NCI-H446 (cell line): ENCODE measurements at places on chromosomes 1 and 21.

- DNase-seq, result no peak
Measured at GRCh38 chr21:45586289-45586858, 44.1 kb upstream of the SLC19A1 start.

- no peak for DNase-seq
Measured at GRCh38 chr1:183070234-183070922, 47.2 kb downstream of the LAMC1 start.

- DNase-seq, result no peak
Measured at GRCh38 chr1:178628637-178629251, 96.3 kb upstream of the RALGPS2 start.

DNA sequence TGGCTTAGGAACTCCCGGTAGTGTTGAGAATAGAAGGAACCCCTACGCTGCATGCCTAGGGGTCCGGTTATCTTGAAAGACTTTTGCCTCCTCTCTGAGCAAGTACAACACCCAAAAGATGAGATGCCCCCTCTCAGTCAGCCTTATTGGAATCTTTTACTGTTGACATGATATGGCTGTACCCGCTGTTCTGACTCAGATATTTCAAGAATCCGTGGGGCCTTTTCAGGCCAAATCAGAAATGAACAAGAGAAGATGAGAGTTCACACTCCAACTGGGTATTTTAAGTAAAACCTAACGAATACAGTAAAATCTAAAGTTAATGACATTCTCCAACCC, 164.2 kb downstream of the PPIAL4G start:
- DNase-seq, result no peak

DNA sequence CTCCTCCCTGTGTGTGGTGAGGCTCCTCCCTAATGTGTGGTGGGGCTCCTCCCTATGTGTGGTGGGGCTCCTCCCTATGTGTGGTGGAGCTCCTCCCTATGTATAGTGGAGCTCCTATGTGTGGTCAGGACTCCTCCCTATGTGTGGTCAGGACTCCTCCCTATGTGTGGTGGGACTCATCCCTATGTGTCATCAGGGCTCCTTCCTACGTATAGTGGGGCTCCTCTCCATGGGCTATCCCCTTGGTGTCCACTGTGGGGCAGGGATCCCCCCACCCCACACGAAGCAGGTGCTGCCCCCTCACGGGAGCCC, 29.6 kb downstream of the PRSS38 start:
- no peak for DNase-seq

DNA sequence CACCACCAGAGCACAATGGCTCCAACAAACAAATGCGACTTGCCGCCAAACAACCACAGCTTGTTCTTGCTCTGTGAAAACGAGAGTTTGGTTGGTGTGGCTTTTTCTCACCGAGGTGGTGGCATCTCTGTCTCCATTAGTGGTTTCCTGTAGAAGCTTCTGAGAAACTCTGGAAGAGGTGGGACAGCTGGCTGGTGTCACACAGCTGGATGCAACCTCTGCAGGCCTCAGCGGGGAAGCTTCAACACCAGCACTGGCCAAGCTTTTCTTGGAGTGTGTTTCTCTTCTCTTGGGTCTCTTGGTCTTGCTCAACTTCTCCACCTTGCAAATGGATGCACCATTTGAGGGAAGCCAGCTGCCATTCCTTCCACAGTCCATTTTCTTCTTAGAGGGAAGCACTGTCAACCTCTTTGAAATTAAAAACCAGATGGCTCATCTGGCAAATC, 124.8 kb downstream of the KCNN3 start:
- DNase-seq, result no peak

GRCh38 chr1:89112871-89113613, 12.9 kb downstream of the GBP2 start:
- DNase-seq, result no peak

- DNase-seq, result peak; percentile 47
Measured at GRCh38 chr1:228487336-228488124, at the start of gene RNF187. Gene RNF187, plus strand, starts transcription at chr1:228487382.

DNA sequence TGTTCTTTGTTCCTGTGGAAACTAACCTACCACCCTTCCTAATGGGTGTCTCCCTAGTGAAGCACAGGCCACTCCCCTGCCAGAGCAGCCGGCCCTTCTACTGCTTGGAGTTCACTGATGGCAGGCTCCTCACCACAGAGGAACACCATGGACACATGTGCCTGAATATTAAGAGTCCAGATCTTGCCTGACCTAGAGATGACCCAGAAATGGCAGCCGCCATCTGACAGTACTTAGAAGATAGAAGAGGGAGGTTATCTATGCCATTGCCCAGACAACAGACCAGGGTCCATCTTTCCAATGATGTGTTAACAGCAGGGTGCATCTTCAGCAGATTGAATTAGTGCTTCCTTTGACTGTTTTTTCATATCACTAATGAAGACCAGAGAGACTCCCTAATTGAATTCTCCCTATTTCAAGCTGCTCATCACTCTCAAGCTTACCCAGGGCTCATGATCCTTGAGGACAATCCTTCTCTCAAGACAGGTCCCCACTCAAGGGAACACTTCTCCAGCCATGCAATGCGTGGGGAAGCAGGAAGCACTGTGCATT, 59.8 kb downstream of the PLEKHA6 start:
- DNase-seq, result no peak

- no peak for DNase-seq
Measured at GRCh38 chr1:212591922-212592321, 16.6 kb upstream of the ATF3 start.

GRCh38 chr1:14543191-14543840, 55.2 kb upstream of the KAZN start:
- no peak for DNase-seq

GRCh38 chr1:162283657-162284056, 93.0 kb downstream of the SPATA46 start:
- no peak for DNase-seq

DNA sequence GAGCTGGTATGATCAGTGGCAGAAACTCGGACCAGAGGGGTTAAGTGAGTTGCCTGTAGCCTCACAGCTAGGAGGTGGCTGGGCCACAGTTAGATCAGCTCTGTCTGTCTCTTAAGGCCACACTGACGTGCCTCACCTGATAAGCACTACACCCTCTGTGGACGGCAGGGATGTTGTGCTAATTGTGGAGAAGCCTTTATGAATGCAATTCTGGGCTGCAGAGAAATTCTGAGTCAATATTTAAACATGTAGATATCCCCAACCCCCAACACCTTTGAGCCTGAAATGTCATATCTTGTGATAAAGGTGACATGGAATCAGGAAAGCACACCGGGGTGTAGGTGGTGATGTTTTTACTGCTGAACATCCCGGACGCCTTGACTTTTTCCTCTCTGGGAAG, 88.3 kb downstream of the KCNJ6 start:
- no peak for DNase-seq

- no peak for DNase-seq
Measured at GRCh38 chr1:205998457-205999241, 4.5 kb downstream of the RAB7B start.

- DNase-seq, result no peak
Measured at GRCh38 chr1:171267391-171267790, 19.1 kb downstream of the FMO1 start.

- no peak for DNase-seq
Measured at GRCh38 chr1:175080030-175080429, 12.4 kb downstream of the TNN start.

DNA sequence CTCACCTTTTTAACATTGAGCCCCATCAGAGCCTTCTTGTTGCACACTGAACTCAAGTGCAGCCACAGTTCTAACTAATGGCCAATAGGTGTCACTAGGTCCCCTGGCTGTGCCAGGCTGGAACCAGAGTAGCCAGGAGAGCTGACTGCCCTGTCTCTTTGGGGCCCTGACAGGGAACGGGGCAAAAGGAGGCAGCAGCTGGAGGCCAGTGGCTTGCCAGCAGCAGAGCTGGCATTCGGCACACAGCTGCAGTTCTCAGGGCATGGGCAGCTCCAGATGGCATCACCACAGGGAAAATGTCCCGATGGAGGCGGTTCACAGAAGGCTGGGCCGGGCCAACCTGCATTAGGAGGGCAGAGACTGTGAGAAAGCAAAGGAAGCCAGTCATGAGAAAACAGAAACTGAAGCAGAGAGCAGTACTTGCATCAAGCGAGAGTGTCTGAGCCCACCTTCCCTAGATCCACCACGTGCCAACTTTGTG, 188.6 kb downstream of the FCRL5 start:
- DNase-seq, result peak; percentile 49

DNA sequence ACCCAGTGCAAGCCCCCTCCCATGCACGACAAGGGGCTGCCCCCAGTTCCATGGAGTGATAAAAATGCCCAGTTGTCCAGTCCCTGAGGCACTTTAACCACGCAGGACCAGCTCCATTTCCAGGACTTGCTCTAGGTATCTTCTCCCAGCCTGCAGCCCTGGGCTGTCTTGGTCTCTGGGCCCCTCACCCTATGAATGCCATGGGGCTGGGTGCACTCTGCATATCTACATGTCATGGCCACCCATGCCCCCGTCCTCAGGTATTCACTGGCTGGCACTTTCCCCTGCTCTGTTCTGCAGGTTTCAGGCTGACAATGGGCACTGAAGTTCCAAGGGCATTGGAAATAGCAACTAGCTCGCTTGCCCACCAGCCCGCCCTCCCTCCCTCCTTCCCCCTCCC, 19.6 kb upstream of the C1orf174 start:
- no peak for DNase-seq

- no peak for DNase-seq
Measured at GRCh38 chr1:44073528-44073927, 42.3 kb upstream of the SLC6A9 start.

DNA sequence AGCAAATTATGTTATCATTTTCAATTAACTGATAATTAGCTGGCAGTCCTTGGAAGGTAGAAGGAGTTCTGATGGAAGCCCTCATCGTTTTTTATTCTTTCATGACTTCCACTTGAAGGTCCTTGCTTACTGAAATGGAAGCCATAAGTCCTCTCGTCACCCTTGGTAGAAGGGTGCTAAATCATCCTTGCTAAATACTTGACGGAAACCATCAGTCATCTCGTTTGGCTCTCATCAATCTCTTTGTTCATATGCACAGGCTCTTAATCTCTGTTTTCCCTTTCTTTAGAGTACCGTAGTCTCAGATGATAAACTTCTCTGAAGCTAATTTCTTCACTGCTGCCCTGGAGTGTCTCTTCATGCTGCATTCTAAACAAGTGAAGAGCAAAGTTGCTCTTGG, 34.5 kb downstream of the UCK2 start:
- DNase-seq, result no peak

GRCh38 chr1:168136709-168137514, at the start of gene GPR161:
Gene GPR161, minus strand, starts transcription at chr1:168136930. Its CDS starts 32,080 bp downstream, at chr1:168104850.
- peak; percentile 31 for DNase-seq

- no peak for DNase-seq
Measured at GRCh38 chr1:237016626-237017025, 12.4 kb upstream of the MT1HL1 start.

- no peak for DNase-seq
Measured at GRCh38 chr1:230900984-230901383, 32.7 kb upstream of the C1orf198 start.

DNA sequence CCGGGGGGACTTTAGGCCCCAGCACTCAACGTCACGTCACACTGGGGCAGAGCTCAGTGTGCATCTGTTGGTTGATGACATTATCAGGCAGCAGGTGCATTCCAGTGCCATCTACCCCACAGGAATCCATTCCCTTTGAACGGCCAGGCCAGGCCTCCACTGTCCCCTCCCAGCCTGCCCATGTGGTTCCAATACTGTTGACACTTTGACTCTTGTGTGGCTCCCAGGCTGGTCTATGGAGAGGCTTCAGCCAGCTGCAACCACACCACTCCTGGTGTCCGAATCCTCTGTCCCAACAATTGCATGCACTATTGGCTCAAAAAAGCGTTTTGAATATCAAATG, 92.0 kb upstream of the SIM2 start:
- no peak for DNase-seq

DNA sequence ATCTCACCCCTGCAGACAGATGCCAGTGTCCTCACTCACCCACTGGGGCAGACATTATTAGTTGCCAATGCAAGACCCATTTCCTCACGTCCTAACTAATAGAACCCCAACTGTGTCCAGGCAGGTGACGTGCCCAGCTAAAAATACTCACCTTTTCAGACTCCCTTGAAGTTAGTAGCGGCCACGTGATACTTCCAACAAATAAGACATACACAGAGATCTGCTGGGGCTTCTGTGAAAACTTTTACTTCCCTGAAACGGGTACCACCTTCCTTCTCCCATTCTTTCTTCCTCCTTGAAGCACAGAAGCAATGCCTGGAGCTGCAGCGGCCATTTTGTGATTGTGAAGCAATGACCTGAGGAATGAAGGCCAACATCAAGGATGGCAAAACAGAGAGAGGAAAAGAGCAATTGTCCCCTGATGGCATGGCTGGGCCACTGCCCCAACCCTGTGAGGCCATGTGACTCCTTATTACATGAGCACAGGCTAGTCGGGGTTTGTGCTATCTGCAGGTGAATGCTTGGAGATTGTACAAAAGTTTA, 74.4 kb upstream of the TMPRSS2 start:
- no peak for DNase-seq

- DNase-seq, result no peak
Measured at GRCh38 chr1:12544357-12544756, 73.7 kb downstream of the DHRS3 start.

GRCh38 chr1:118136187-118136941, 48.7 kb downstream of the SPAG17 start:
- no peak for DNase-seq

DNA sequence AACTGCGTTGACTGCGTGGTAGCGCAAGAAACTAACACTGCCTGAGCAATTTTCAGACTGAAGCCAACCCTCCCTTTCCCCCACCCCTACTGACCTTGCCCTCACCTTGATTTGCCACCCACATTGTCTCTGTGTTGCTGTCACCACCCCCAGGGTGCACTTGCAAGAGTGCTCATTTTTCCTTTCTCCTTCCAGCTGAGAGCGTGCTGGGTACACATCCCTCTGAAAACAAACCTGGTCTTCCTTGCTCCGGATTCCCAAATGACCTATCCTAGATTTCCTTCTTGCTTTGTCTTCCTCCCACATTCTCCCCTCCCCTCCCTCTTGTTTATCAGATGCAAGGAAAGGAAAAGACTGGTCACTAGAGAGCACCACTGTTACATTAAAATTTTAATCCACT, 24.2 kb downstream of the MPZ start:
- DNase-seq, result no peak

- DNase-seq, result no peak
Measured at GRCh38 chr1:48597663-48598062, 125.7 kb upstream of the SPATA6 start.

GRCh38 chr1:110138956-110139355, 11.3 kb upstream of the SLC6A17 start:
- no peak for DNase-seq

DNA sequence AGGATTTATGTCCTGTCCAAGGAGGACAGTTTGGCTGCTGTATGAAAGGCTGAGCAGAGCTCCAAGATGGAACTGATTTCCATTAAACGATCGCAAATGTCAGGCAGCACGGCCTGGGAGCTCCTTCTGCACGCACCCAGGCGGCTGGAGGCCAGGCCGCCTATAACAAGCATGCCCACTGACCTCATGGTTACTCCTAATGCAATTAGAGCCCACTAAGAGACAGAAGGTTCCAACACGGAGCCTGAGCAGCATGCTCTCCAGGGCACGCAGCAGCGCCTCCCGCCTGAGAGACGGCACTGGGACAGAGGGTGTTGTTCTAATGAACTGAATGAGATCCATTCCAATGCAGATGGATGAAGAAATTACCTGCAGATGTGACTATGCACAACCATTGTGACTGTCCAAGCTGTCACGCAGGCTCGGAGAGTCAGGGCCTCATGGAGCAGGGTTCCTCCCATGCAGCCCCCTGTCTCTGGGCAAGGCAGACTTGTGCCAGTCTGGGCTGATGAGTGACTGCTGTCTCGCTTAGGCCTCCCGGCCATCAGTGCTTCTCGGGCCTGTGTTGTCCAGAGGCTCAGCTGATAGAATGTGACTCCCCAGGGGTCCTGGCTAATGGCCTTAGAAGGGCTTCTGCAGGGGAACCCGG, 25.2 kb upstream of the CDCA8 start:
- DNase-seq, result no peak

GRCh38 chr1:35324486-35324885, 56.0 kb downstream of the ZMYM4 start:
- no peak for DNase-seq
